IMR-90 (cell line): ENCODE measurements at places on chromosomes 16 and 17.

- H3K36me3 ChIP-seq = no peaks in the 10 kb centered on the region
- H3K27me3 ChIP-seq = no peaks in the 10 kb centered on the region
- H3K27ac ChIP-seq = no peak overlapping the region
Measured at GRCh38 chr16:49158029-49158642, 123.5 kb downstream of the CBLN1 start.

GRCh38 chr16:69568676-69569075 lies 2.9 kb downstream of the NFAT5 start:
- H3K36me3 ChIP-seq = peaks cover 7% of the 10 kb centered on the region; the same call in 1 of the 2 replicates
- no peak overlapping the region for H3K4me3 ChIP-seq

DNA sequence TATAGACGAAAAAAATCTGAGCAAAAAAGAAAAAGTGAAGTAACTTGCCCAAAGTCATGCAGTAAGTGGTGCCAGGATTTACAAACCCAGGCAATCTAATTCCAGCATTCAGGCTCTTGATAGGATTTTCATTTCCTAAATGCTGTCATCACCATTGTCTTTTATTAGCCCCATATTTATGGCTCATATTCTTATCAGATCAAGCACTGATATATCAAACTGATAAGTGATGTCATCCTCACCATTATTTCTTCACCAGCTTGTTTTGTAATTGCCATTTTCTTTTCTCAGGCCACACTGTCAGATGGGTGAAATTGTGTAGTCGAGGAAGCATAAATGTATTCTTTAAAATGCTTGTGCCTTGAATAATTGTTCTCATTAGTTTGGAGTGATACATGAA lies 1.3 kb downstream of the RAD51C start:
- H3K27me3 ChIP-seq = no peaks in the 10 kb centered on the region
- H3K27ac ChIP-seq = no peak overlapping the region
- peaks cover 3% of the 10 kb centered on the region for H3K4me1 ChIP-seq
- no peak overlapping the region for H3K4me3 ChIP-seq

GRCh38 chr16:51392521-51393187 lies 241.6 kb upstream of the SALL1 start:
- H3K27me3 ChIP-seq = no peaks in the 10 kb centered on the region
- H3K36me3 ChIP-seq = no peaks in the 10 kb centered on the region

DNA sequence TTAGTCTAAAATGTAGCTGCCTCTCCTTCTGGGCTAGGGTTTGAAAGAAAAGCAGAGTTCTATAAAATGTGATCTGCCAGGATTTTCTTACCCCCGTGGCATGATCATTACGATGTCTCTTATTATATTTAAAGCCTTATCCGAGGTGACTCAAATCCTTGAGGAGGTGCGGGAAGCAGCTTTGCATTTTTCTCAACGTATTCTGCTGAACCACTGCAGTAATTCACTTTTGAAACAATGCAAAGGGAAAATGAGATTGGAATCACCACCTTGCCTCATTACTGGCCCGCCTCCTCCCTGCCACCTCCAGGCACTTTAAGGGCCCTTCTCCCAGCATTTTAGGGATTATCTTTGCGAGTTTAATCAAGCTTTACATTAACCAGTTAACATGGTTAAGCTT lies 9.7 kb upstream of the NOG start:
- H3K27ac ChIP-seq = no peak overlapping the region
- no peak for DNase-seq
- no peaks in the 10 kb centered on the region for H3K4me1 ChIP-seq
- no peak overlapping the region for H3K4me3 ChIP-seq

- H3K4me3 ChIP-seq = no peak overlapping the region
- no peak overlapping the region for H3K27ac ChIP-seq
- H3K4me1 ChIP-seq = peaks cover 18% of the 10 kb centered on the region
Measured at GRCh38 chr17:37829592-37830123, 84.8 kb upstream of the HNF1B start.

- H3K4me1 ChIP-seq = peaks cover 2% of the 10 kb centered on the region; the same call in 1 of the 2 replicates
- no peak for DNase-seq
- no peak overlapping the region for H3K27ac ChIP-seq
- H3K36me3 ChIP-seq = no peaks in the 10 kb centered on the region
- no peak overlapping the region for H3K4me3 ChIP-seq
Measured at GRCh38 chr17:31392856-31393748, 1.6 kb downstream of the RAB11FIP4 start.

GRCh38 chr17:5422505-5422904 lies 2.5 kb downstream of the RPAIN start:
- H3K27me3 ChIP-seq = no peaks in the 10 kb centered on the region
- DNase-seq = peak; percentile 83
- peaks cover 25% of the 10 kb centered on the region for H3K36me3 ChIP-seq

- no peak overlapping the region for H3K27ac ChIP-seq
- no peak for DNase-seq
- no peak overlapping the region for H3K4me3 ChIP-seq
- peaks cover 27% of the 10 kb centered on the region for H3K36me3 ChIP-seq
- H3K4me1 ChIP-seq = no peaks in the 10 kb centered on the region; the same call in 1 of the 2 replicates
- no peaks in the 10 kb centered on the region for H3K27me3 ChIP-seq
Measured at GRCh38 chr17:28667870-28668269, 5.9 kb downstream of the SUPT6H start.

GRCh38 chr17:82350182-82351030 lies 8.6 kb upstream of the TEX19 start:
- no peak overlapping the region for H3K27ac ChIP-seq
- H3K27me3 ChIP-seq = peaks cover 19% of the 10 kb centered on the region
- no peak for DNase-seq
- H3K4me1 ChIP-seq = peaks cover under 1% of the 10 kb centered on the region; the same call in 1 of the 2 replicates
- H3K4me3 ChIP-seq = no peak overlapping the region

GRCh38 chr17:27862004-27862403 lies 31.2 kb downstream of the LYRM9 start:
- no peak overlapping the region for H3K27ac ChIP-seq
- H3K27me3 ChIP-seq = peaks cover 16% of the 10 kb centered on the region
- no peak overlapping the region for H3K4me3 ChIP-seq
- no peaks in the 10 kb centered on the region for H3K36me3 ChIP-seq
- no peaks in the 10 kb centered on the region for H3K4me1 ChIP-seq

DNA sequence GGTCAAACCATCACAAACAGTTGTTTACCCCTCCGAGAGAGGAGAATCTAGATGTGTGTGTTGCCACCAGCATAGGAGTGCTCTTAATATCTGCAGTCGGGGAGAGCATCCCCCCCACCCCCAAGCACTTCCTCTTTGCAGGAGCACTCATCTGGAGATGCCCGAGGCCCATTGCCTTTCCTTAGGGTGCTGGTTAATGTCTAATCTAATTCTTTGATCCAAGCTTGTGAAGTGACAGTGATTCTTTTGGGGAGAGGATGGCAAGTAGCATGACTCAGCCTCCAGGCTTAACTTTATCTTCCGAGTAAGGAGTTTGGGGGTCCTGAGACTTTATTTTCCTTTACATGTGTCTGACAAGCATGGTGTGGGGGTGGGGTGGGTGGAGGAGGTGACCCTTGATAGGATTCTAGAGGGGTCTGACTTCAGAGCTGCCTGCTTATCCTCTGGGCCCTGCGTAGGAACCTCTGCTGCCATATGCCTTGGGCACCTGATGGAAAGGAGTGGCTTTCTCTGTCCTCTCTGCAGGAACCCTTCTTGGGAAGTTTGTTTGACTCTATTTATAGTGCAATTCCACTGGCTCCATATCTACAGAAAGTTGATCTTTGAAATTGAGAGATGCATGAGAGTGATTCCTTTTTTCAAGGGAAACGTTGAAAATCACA lies 207.1 kb downstream of the SPECC1 start:
- H3K27me3 ChIP-seq = no peaks in the 10 kb centered on the region
- H3K36me3 ChIP-seq = peaks cover 6% of the 10 kb centered on the region
- DNase-seq = no peak
- H3K27ac ChIP-seq = no peak overlapping the region
- no peaks in the 10 kb centered on the region for H3K4me1 ChIP-seq
- H3K4me3 ChIP-seq = no peak overlapping the region

- no peaks in the 10 kb centered on the region for H3K27me3 ChIP-seq
- no peak overlapping the region for H3K27ac ChIP-seq
- H3K36me3 ChIP-seq = no peaks in the 10 kb centered on the region
- no peaks in the 10 kb centered on the region for H3K4me1 ChIP-seq
- H3K4me3 ChIP-seq = no peak overlapping the region
Measured at GRCh38 chr16:55248494-55248893, 75.5 kb upstream of the IRX6 start.

DNA sequence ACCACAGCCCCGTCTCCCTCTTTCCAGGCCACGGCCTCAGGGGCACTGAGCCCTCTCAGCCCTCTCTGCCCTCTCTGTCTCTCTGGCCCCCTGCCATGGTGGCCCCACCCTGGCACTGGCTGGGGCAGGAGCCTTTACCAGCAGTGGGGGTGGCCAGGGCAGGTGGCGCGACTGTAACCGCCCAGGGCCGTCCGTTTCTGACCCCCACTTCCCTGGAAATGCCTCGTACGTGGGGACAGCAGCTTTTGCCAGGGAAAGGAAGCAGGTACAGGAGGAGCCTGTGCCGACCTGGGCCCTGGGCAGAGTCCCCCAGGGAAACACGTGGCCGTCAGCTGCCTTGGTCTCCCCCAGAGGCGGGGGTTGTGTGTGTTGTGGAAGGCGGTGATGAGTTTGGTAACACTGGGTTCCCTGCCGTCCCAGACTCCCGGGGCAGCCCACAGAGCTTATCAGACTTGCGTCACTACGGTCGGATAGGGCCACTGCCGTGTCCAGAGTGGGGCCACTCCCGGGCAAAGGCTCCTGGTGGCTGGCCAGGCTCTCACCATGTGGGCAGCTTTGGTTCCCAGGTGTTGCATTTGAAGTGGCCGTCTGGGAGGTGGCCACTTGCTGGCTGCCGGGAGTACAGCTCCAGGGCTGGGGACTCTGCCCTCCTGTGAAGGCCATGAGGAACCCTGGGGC lies 249.3 kb upstream of the CIBAR2 start:
- no peaks in the 10 kb centered on the region for H3K27me3 ChIP-seq
- peaks cover 4% of the 10 kb centered on the region; the same call in 1 of the 2 replicates for H3K36me3 ChIP-seq
- no peak overlapping the region for H3K27ac ChIP-seq

GRCh38 chr17:83103200-83103942 lies 24.0 kb downstream of the METRNL start:
- H3K27ac ChIP-seq = no peak overlapping the region
- H3K36me3 ChIP-seq = no peaks in the 10 kb centered on the region
- H3K4me1 ChIP-seq = peaks cover 31% of the 10 kb centered on the region

DNA sequence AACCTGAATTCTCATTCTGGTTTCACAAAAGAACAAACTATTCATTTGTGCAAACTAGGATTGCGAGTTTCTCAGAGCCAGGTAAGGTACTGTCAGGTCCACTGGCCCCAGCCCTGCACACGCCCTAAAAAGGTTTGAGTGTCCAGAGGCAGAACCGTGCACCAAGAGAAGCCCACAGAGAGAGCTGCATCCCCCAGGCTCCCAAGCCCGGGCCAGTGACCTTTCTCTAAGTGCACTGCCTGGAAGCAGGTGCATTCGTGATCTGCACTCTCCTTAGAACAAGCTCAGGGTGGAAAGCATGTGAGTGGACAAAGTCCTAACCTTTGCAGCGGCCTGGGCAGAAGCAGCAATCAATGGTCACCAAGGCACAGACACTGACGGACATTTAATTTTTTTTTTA lies 26.8 kb downstream of the MEAK7 start:
- peaks cover 25% of the 10 kb centered on the region for H3K36me3 ChIP-seq
- H3K4me3 ChIP-seq = no peak overlapping the region
- no peaks in the 10 kb centered on the region for H3K27me3 ChIP-seq
- peaks cover 8% of the 10 kb centered on the region for H3K4me1 ChIP-seq

DNA sequence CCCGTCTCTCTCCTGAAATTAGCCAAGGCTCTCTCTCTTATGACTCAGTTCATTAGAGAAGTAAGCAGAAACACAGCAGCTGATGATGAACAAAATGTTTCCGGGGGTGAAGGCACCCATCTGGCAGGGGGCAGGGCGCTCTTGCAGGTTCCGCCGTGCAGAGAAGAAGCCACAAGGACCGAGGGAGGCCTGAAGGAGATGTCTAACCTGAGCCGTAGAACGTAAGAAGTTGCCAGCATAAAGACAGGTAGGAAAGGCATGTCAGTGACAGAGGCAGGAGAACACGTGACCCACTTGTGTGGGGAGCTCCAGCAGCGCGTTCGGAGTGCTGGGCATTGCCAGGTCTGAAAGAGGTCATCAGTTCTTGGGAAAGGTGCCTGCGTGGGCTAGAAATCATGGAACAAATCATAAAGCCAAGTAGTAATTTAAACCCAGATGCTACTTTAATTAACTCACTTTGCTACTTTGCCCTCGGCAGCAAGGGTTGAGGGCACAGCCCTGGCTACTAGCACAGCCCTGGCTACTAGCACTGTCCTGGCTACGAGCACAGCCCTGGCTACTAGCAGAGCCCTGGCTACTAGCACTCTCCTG lies 198.6 kb downstream of the RPTOR start:
- DNase-seq = no peak
- H3K27ac ChIP-seq = no peak overlapping the region
- no peak overlapping the region for H3K4me3 ChIP-seq
- H3K4me1 ChIP-seq = peaks cover 5% of the 10 kb centered on the region
- H3K27me3 ChIP-seq = no peaks in the 10 kb centered on the region
- H3K36me3 ChIP-seq = peaks cover 6% of the 10 kb centered on the region

- peaks cover 11% of the 10 kb centered on the region for H3K4me1 ChIP-seq
- H3K4me3 ChIP-seq = peak overlapping the region; percentile 85
- H3K36me3 ChIP-seq = peaks cover 14% of the 10 kb centered on the region; the same call in 1 of the 2 replicates
- H3K27me3 ChIP-seq = no peaks in the 10 kb centered on the region; the same call in 1 of the 2 replicates
- H3K27ac ChIP-seq = no peak overlapping the region; the same call in 1 of the 2 replicates
- peak; percentile 49 for DNase-seq
Measured at GRCh38 chr17:47694581-47695428, 844 bp downstream of the TBKBP1 start.

DNA sequence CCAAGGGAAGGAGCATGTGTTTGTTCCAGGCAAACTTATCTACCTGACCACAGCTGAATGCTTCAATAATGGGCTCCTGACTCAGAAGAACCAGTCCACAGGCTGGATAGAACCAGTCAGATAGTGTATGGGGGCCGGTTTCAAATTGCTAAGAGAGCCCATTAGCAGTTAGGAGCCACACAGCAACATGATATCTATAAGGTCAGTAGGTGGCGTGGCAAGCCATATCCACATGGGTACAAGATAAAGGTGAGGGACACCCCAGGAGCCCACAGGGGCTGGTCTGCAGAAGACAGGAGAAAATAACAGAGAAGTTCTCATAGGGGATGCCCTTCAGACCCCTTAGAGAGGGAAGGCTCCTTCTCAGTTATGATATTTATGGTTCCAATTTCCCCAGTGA lies 31.6 kb upstream of the CDRT15 start:
- H3K27ac ChIP-seq = no peak overlapping the region
- H3K27me3 ChIP-seq = peaks cover 26% of the 10 kb centered on the region
- no peaks in the 10 kb centered on the region for H3K36me3 ChIP-seq
- no peak overlapping the region for H3K4me3 ChIP-seq

- no peaks in the 10 kb centered on the region for H3K36me3 ChIP-seq
- H3K27ac ChIP-seq = no peak overlapping the region
- no peaks in the 10 kb centered on the region for H3K27me3 ChIP-seq
- no peak overlapping the region for H3K4me3 ChIP-seq
- H3K4me1 ChIP-seq = peaks cover 24% of the 10 kb centered on the region
- DNase-seq = peak; percentile 26
Measured at GRCh38 chr16:86662195-86662594, 83.8 kb downstream of the FOXL1 start.

- H3K4me3 ChIP-seq = peak overlapping the region; percentile 81
- H3K36me3 ChIP-seq = no peaks in the 10 kb centered on the region
- peaks cover 24% of the 10 kb centered on the region for H3K4me1 ChIP-seq
- DNase-seq = peak; percentile 53
Measured at GRCh38 chr17:62703776-62704380, 76.4 kb downstream of the MRC2 start.

GRCh38 chr16:9258423-9259051 lies 167.1 kb downstream of the HAPSTR1 start:
- H3K4me3 ChIP-seq = no peak overlapping the region
- no peaks in the 10 kb centered on the region for H3K4me1 ChIP-seq
- H3K27ac ChIP-seq = no peak overlapping the region
- H3K27me3 ChIP-seq = no peaks in the 10 kb centered on the region
- H3K36me3 ChIP-seq = no peaks in the 10 kb centered on the region
